ENCODE measurements at places on chromosomes 16 and 17.
A peak's percentile ranks its signal among the peaks of the same experiment; 100 is the strongest.

- DNase-seq = no peak
Observed at GRCh38 chr17:28478712-28479615, 5.5 kb downstream of the SLC13A2 start.

DNA sequence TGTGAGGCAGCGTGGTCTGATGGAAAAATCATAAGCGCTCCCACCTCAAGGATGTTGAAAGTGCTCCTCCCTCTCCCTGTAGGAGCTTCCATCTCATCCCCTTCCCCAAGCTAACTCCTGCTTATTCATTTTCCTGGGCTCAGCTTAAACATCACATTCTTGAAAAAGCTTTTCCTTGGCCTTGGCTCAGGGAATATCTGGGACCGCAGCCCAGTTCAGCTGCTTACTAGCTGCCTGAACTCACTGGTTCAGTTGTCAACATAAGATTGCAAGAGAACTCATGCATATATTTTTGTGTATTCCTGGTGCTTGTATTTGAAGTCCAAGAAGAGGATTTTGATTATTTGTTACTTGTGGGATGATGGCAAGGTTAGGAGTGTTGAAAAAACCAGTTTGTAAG lies 91.5 kb downstream of the UTP18 start:
- DNase-seq = peak; percentile 48

- no peak for DNase-seq
Observed at GRCh38 chr16:58411736-58412614, 19.7 kb downstream of the GINS3 start.

- DNase-seq = no peak
Observed at GRCh38 chr16:50267151-50267631, 840 bp downstream of the ADCY7 start.

GRCh38 chr17:628089-628941 lies 86.3 kb downstream of the VPS53 start:
- DNase-seq = no peak

DNA sequence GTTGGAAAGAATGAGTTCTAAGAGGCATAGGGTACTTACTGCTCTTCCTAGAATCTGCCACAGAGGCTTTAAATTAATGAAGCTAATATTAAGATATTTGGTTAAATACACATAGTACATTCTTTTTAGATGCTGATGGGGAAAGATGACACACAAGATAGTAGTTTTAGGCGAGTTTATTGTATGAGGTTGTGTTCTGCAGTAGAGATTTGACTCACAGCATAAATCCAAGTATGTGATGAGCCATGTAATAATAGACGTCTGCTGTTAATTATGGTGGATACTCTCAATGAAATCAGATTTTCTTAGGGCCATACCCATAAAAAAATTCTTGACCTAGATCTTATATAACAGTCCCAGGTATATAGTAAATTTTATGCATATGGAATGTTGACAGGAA lies 8.0 kb downstream of the TNRC6C start:
- no peak for DNase-seq

DNA sequence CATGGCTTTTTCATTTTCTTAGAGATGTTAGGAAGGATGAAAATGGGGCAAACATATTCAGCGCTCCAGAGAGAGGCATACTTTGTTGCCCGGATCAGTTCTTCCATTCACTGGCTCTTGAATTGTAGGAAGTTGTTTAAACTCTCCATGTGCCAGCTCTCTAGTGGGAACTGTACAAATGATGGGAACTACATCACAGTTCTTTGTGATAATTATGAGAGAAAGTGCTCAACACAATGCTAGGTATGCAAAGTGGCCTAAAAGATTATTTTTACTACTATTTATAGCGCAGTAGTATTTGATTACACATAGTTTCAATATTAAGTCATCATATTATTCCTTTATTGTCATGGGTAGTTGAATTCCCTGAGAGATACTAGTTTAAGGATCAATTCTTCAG lies 268.5 kb downstream of the RBFOX1 start:
- DNase-seq = no peak

DNA sequence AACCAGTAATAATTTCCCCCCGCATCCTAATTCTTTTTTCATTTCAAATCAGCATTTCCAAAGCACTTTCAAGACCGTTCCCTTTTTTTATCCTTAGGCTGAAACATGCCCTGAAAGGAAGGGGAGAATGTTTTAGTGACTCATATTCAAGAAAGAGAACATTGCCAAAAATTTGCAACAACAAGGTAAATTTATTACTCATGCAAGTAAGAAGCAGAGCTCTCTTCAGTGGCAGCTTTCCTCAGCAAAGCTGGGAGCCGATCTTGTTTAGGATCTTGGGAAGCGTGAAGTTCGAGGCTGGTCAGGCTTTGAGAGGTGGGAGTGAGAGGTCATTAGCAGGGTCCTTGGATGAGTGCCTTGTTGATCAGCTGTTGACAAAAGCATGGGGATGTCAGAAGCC lies 129.5 kb downstream of the PRKCA start:
- DNase-seq = no peak

DNA sequence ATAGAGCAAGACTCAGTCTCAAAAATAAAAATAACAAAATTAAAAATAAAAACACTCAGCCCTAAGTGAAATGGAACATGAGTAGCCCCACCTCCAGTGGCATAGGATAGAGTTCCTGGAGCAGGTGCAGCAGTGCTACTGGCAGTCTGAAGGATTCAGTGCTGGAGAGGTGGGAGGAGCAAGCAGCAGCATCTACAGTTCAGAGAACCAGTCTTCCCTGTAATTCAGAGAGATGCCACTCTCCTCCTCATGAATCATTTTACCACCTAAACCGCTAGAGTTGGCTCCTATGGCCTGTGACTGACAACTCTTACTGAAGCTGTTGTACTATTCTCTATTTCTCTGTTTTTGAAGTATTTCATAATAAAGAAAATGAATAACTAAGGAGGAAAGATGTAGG lies 56.0 kb upstream of the SMURF2 start:
- DNase-seq = no peak

GRCh38 chr17:18993905-18994526 lies 10.5 kb downstream of the FAM83G start:
- no peak for DNase-seq

GRCh38 chr16:27383556-27384243 lies 18.3 kb upstream of the IL21R start:
- DNase-seq = peak; percentile 72

DNA sequence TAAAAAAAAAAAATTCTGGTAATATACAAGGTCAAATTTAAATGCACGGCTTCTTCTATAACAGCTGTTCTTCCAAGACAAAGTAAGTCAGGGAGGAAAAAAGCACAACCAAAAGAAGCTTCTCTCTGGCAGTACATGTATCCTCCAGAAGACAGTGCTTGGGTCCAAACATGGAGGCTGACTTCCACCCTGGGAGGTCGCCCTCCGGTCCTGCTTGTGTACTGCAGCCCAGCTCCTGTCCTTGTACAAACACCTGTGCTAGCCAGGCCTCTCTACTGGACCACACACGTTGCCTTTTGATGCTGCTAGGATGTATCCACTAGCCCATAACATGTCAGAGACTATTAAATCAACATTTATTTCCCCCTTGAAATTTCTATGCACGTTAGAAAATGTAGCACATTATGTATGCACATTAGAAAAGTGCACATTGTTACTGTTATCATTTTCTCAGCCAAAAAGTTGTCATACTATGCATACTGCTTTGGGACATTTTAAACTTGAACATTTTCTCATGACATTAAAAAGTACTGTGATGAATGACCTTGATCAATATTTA lies 21.9 kb downstream of the TEKT3 start:
- DNase-seq = no peak

GRCh38 chr16:69554495-69554894 lies 11.3 kb upstream of the NFAT5 start:
- DNase-seq = no peak

DNA sequence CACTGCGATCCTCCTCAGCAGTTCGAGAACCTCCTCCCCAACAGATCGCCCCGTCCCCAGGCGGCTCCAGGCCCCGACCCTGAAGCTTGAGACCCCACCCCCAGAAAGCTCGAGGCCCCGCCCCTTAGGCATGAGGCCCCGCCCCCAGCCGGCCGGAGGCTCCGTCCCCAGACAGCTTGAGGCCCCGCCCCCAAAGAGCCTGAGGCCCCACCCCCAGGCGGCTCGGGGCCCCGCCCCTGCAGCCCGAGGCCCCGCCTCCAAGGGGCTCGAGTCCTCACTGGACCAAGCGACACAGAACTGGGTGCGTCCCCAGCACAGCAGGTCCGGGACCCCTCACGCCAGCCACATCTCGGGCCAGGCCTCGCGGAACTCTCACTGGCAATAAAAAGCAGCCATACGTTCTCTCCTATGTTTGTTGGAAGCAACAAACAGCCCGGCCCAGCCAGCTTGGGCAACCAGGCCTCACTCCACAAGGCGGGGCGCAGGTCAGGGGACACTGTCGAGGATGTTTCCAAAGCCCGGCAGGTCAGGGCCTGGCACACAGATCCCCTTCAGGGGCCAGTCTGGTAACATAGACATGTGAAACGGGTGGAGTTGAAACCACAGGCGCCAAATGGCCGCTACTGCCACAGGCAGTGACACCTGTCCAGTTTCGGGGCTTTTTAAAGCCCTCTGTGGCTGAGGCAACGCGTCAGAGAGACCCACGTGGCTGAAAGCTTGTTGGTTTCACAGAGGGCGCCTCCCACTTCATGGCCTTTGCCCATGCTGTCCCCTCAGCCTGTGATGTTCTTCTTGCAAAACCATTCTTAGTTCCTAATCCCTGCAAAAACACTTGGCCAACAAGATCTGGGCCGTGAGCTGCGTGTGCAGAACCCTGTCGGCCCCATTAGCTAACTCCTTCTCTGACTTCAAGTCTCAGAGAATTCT lies 224.2 kb downstream of the PARN start:
- no peak for DNase-seq

- DNase-seq = no peak
Observed at GRCh38 chr17:56482229-56482628, 111.3 kb upstream of the NOG start.

DNA sequence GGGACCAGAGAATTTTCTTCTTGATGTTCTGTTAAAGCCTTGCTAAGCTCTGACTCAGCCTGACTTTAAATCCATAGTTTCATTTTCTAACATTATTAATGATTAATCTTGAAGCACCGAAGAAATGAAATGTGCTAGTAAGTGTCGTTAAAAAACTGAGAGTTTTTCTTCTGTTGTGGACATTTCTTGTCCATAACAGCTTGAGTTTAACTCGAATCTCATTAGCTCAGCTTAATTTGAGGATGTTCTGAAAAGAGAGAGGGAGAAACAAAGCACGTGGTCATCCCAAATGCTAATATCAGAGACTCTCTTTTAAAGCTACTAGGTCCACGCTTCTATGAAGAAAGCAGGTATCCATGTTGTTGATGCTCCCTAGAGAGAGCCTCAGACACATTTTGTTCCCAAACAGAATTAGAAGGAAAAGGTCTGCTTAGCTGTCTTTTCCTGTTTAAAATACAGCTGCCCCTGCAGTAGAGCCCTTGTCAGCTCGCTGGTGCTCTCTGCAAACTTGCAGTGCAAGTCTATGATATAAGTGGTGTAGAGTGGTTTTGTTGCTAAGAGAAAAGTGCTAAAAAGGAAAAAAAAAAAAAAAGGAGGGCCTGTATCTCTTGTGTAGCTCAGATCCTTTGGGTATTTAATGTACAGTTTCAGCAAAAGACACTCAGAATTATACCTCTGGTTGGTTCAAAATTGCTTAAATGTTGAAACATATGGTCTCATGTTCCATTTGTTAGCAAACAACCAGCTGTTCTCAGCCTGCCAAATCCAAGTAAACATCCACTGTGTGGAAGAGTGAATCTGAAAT lies 191.1 kb upstream of the TBX2 start:
- no peak for DNase-seq

DNA sequence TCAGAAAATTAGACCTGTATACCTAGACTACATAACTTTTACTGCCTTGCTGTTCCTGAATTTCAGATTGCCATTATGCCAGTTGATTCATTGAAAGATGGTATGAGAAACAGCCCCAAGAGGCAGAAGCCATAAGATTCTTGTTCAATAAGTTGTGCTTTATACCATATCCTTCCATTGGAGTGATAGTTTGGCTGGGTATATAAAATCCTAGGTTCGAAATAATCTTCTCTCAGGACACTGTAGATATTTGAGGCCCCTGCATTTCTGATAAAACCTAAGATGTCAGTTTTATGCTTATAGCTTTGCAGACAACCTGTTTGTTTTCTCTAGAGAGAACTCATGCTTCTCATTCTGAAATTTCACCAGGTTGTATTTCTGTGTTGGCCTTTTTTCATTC lies 9.6 kb upstream of the SDK2 start:
- DNase-seq = no peak

DNA sequence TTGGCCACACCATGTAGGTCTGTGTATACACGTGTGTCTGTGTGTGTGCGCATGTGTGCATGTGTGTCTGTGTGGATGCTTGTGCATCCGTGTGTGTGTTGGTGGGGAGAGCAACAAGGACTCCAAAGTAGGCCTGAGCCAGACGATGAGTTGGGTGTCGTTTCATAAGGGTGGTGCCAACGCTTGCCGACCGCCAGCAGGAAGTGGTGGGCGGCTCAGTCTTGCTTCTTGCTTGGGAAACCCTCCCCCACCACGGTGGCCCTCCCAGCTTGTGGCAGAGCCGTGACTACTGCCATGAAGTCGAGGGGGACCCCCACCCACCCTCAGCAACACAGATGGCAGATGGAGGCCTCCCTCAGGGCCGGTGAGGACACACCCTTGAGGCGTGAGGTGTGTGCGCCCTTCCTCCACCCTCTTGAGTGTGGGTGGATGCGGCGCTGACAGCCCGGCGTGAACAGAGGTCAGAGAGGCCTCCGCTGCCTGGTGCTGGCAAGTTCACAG lies 17.5 kb downstream of the SBK1 start:
- peak; percentile 59 for DNase-seq

GRCh38 chr17:19270347-19270703 lies 33.2 kb downstream of the EPN2 start:
- no peak for DNase-seq

- peak; percentile 61 for DNase-seq
Observed at GRCh38 chr16:1014771-1015495, 33.4 kb downstream of the SOX8 start.

- DNase-seq = no peak
Observed at GRCh38 chr17:54536306-54536705, 364.3 kb upstream of the TOM1L1 start.

DNA sequence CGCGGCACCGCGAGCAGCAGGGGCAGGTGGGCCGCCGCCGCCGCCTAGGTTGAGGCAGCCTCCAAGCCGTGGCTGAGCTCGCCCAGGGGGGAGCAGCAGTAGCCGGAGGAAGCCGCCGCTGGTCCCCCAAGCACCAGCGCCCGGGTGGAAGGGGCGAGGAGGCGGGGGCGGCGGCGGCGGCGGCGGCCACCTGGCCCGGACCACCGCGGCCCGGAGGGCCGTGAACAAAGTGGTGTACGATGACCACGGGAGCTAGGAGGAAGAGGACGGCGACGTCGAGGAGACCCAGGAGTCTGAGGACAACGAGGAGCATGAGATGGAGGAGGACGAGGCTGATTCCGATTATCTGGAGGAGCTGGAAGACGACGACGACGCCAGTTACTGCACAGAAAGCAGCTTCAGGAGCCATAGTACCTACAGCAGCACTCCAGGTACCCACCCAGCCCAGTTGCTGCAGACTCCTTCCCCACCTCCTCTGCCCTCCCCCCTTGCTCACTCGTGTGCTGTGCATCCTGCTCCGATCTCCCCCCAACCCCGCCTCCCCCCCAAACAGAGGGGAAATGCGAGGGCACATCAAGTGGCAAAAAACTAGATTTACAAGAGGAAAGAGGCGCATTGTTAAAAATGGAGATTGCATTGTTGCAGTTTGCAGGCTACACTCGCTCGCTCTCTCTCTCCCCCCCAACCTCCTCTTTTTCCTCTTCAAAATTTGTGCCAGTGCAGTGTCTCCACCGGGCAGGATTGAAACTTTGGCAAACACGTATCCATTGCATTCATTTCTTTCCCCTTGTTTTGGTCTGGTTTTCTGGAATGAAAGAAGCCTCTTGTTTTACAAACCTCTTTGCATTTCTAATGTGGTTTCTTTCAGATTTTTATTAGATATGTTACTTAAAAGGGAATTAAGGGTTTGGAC lies 41.8 kb upstream of the AMZ2 start:
- DNase-seq = no peak

- peak; percentile 69 for DNase-seq
Observed at GRCh38 chr16:66979011-66979717, 9.2 kb upstream of the CES4A start.
